ENCODE measurements at places on chromosomes 6 and 20.

GRCh38 chr6:142416179-142416578 is 114.4 kb downstream of the ADGRG6 start:
- no peak for DNase-seq

- DNase-seq = no peak
These were observed 97.0 kb upstream of the MAN1A1 start for GRCh38 chr6:119446609-119447008.

DNA sequence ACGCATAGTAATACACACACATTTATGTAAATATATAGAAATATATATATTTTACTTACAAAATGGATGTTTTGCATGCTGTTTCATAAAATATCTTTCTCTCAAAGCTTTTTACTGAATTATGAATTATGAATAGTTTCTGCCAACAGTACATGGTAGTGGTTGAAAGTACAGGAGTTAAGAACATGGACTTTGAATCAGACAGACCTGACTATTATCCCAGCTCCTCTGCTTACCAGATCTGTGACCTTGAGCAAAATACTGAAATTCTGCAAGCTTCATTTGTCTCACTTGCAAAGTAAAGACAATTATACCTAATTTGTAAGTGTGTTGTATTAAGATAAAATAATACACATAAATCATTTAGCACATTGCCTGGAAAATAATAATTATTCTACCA is 459.5 kb downstream of the EPM2A start:
- no peak for DNase-seq

DNA sequence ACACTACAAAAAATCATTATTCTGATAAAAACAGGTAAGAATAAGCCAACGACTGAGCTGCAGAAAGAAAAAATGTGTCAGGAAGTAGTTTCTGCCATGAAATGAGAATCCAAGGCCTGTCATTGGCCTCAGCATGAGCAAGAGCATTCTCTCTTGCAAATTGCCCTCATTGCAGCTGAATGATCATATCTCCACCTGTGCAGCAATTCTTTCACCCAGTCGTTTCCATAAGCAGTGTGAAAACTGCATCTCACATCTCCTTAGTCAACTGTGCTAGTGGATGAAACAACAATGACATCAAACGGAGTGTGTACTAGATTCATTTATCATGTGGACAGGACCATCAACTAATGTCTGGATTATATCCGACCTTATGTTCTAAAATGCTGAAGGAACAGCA is 88.2 kb upstream of the STXBP5 start:
- no peak for DNase-seq

DNA sequence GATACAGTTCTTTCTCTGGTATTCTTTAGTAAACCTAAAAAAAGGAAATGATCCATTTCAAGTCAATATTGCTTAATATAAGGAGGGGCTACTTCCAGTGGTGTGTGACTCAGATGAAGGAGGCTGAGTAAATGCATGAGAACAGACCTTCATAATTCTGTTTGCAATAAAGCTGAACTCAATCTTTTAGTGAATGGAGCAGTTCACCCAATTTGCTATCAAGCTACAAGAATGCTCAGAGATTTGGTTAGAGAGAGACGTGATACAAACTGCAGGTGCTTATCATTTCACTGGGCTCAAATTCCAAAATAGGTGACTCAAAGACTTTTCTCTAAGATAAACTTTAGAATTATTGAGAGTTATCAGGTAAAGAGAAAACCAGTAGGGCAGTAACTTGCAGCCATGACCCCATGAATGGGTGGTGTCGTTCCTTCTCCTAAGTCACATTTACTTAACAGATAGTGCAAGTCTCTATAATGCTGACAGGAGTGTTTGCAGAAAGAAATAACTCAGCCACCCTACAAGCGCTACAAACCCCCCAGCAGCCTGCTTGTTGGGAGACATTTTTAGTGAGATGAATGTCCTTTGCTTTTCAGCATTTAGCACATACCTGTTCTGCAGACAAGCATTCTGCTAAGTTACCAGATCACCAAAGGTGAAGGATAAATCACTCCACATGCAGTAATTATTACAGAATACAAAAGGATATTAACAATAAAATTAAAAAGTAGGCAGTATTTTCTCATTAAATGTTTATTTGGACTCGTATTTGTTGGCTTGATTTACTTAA is 16.4 kb upstream of the BLOC1S5 start:
- DNase-seq = no peak

GRCh38 chr20:24392612-24393011 is 76.8 kb upstream of the SYNDIG1 start:
- no peak for DNase-seq

- no peak for DNase-seq
These were observed 55.8 kb downstream of the FGD2 start for GRCh38 chr6:37061157-37061804.

GRCh38 chr20:59701236-59701635 is 96.9 kb downstream of the PHACTR3 start:
- DNase-seq = no peak

DNA sequence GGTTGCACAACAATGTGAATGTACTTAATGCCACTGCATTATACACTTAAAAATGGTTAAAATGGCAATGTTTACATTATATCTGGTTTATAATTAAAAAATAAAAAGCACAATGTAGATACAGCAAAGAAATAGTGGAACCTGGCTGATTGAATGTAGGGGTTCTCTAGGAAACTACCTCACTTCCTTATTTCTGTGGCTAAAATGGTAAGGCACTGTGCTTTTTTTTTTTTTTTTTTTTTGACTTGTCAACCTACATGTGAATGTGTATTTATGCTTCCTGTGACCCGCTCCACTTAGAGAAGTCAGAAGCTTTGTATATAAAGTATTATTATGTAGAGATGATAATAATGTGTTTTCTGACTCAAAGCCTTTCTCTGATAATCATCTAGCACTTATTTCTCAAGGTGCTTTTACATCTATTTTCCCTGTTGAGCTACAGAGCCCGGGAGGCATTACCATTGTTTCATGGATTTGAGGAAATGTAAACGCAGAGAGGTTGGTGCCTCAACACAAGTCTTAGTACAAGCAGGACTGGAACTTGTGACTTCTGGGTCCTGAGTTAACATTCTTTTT is 55.0 kb downstream of the SOX4 start:
- DNase-seq = no peak

DNA sequence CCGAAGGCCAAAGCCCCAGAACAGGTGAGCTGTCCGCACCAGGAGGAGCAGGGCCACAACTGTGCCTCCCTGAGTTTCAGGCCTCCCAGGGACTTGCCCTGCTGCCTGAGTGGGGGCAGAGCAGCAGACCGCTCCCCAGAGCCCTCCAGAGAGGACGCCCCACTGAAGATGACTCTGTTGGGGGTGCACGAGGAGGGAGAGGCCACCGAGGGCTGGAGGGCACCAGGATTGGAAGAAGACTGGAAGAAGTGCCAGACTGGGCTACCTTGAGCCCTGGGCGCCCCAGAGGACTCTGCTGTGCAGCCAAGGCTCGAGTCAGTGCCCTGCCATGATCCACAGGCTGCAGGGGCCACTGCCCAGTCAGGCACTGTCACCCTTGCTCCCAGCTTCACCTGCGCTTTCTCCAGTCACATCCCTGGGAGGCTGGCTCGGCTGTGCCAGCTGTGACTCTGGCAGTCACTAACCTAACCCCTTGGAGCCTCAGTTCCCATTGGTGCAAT is 11.3 kb downstream of the CST7 start:
- DNase-seq = no peak

- DNase-seq = no peak
These were observed 203.9 kb upstream of the CST7 start for GRCh38 chr20:24745206-24745605.

DNA sequence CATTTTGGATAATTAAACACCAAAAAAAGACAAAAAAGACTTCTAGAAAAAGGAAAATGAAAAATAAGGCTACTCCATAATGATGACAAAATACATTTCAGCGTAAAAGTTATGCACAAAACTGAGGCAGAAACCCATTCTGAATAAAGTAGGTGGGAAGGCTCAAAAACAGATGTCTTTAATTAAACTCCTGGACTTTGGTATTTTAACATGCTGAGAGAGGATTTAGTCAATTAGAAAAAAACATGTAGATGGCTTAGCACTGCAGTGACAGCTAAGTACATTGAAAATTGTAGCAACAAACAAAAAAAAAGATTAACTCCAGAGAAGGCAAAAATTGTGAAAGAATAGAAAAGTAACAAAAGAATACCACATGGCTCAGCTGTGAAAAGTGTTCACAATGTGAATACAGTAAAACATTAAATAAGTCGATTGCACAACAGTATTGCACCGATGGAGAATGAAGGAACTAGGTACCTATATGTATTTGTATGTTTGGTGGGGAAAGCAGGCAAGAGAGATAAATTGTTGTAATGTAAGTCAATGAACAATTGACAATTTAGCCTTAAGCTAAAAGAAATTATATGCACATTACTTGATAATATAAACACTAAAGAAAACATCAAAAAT is 59.5 kb downstream of the TBC1D32 start:
- DNase-seq = no peak

- no peak for DNase-seq
These were observed 178.9 kb downstream of the SASH1 start for GRCh38 chr6:148521586-148521985.

DNA sequence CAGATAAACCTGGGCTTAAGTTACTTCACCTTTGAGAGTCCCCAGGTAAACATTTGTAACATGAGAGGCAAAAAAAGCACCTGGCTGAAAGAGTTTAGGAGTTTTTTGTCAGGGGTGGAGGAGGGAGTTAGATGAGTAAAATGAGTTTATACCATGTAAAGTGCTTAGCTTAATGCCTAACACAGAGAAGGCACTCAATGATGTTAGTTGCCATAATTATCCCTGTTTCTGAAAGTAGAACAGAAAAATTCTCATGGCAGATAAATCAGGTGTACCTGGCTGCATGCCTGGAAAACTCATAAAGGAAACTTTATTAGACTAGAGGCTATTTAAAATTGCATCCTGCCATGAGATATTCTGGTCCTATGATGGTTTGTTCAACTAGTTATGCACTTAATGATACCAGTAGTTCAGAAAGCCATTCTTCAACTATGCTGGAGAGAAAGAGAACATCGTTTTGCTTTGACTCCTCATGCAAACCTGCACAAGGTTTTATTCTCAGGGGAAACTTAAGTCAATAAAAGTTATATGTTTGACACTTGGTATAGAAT is 40.4 kb downstream of the FBXO5 start:
- DNase-seq = no peak
